ENCODE measurements at places on chromosomes 3 and 15. TPM values are rescaled to one million over a fixed set of nuclear protein-coding genes. Genes with fewer than 3 reads are reported as not detected.

Gene STAB1
- under 0.01 TPM for total RNA-seq

Gene RYR3
- total RNA-seq = not detected

Gene DAZL
- not detected for total RNA-seq

Gene COL6A6
- total RNA-seq = not detected

Gene CDHR4
- not detected for total RNA-seq

Gene MST1
- 2.4 TPM for total RNA-seq

Gene SCAANT1
- total RNA-seq = not detected

Gene GRIP2
- 0.16 TPM for total RNA-seq

Gene CHAC1
- 20.5 TPM for total RNA-seq

Gene CHST2
- 9.5 TPM for total RNA-seq

Gene SEMA3B
- total RNA-seq = 3.5 TPM

Gene ARPP21
- not detected for total RNA-seq

Gene FANCD2
- 8.4 TPM for total RNA-seq

Gene GALNT15
- 0.57 TPM for total RNA-seq

Gene LTK
- not detected for total RNA-seq

Gene CCDC39
- total RNA-seq = not detected

Gene LRRC3B
- total RNA-seq = not detected

Gene CPN2
- total RNA-seq = not detected

Gene LRRC31
- total RNA-seq = not detected

Gene IL17RE
- 10.8 TPM for total RNA-seq

Gene LDHAL6B
- total RNA-seq = not detected

Gene C3orf22
- total RNA-seq = not detected

Gene TRAT1
- not detected for total RNA-seq

Gene NOX5
- 1.0 TPM for total RNA-seq

Gene CAV3
- total RNA-seq = not detected

Gene TIMP4
- 0.08 TPM for total RNA-seq

Gene RTP4
- total RNA-seq = not detected

Gene AHSG
- total RNA-seq = not detected

Gene NUSAP1
- total RNA-seq = 31.2 TPM

Gene NTRK3
- not detected for total RNA-seq

Gene POPDC2
- 0.08 TPM for total RNA-seq

Gene UMPS
- 24.8 TPM for total RNA-seq

Gene SLC2A2
- not detected for total RNA-seq

Gene LMAN1L
- not detected for total RNA-seq

Gene IL20RB
- 175 TPM for total RNA-seq

Gene ZNF774
- 1.7 TPM for total RNA-seq

Gene SLC12A8
- total RNA-seq = 12.5 TPM

Gene CCNL1
- total RNA-seq = 47.8 TPM

Gene ACOX2
- 0.39 TPM for total RNA-seq

Gene CHRFAM7A
- total RNA-seq = 0.23 TPM

Gene TRA2B
- total RNA-seq = 146 TPM

All from hair follicular keratinocyte (primary cell).